Stimulated activated CD4-positive, alpha-beta T cell treated with anti-CD3 and anti-CD28 coated beads, TNF-alpha, amount 100 ng/mL, for 48 hours (primary cell): ENCODE measurements at places on chromosomes 1 and 21.
A peak's percentile ranks its signal among the peaks of the same experiment; 100 is the strongest.

DNA sequence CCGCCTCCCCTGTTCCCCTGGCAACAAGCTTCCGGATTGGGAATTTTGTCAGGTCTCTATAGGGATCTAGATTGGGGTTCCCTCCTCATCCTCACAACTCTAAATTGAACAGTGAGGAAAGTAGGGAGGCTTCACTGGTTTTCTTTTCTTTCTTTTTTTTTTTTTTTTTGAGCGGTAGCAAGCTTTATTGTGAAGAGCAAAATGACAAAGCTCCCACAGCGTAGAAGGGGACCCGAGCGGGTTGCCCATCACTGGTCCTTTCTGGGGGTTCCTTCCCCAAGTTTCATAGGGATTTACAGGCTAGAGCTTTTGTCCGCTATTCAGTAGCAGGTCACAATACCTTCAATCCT is 10.3 kb downstream of the ARHGEF2 start:
- no peak for DNase-seq

DNA sequence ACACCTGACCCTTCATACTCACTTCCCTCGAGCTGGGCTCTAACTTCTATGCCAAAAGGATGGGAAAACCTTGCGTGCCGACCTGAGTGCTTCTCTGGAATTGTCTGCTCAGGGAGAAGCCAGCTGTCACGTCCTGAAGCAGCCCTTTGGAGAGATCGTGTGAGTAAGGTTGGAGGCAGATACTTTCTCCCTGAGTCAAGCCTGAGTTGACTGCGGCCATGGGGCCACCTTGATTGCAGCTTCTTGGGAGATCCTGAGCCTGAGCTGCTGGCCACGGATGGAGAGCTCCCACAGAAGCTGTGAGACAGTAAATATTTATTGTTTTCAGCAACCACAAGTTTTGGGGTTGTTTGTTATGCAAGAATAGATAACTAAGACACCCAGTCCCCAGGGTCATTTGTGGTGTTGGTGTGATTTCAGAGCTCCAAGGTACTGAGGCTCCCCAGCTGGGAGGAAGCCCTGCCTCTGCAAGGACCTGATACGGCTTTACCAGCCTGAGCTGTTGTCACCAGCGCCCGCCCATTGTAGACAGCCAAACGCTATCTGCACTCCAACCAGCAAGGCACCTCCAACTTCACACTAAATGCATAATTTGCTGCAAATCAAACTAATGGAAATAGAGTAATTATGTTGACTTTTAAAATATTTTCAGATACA is 531.6 kb downstream of the PTPRU start:
- DNase-seq, result no peak

DNA sequence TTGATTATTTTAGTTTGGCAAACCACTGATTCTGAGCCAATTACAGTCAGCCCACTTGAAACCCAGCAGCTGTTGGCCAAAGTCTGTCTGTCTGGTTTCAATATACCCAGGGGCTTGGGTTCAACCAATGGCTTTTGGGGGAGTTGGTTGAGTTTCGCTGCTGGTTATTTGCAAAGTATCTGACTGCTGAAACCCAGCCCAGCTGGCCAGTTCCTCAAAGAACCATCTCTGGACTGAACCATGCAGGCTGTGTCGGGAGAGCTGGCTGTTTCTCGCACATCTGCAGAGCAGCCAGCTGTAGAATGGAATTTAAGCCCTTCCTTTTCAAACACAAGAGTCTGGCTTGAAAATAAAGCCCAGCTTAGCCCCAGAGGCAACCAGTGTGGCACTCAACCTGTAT is 66.0 kb upstream of the PAX7 start:
- DNase-seq, result no peak

GRCh38 chr1:32924881-32925344 is 23.7 kb upstream of the TMEM54 start:
- no peak for DNase-seq

GRCh38 chr21:39314143-39315027 is 953 bp upstream of the BRWD1 start:
- DNase-seq, result peak; percentile 19

GRCh38 chr21:29208682-29209059 is 78.2 kb downstream of the MAP3K7CL start:
- DNase-seq, result no peak

DNA sequence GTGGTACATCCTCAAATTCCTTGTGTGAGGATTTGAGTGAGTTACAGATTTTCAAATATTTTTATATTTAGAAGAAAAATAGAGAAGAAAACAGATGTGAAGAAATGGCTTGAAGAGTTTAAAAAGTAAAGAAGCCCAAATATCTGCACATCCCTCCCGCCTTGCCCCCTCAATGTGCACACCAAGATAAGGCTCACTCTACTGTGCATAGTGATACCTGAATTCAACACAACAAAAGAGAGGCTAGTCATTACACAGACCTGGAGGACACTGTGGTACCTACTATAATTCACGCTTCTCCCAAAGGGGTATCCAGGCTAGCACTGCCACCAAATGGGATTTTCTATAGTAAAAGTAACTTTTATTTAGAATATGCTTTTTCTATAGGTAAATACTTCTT is 44.0 kb upstream of the SYT2 start:
- no peak for DNase-seq

DNA sequence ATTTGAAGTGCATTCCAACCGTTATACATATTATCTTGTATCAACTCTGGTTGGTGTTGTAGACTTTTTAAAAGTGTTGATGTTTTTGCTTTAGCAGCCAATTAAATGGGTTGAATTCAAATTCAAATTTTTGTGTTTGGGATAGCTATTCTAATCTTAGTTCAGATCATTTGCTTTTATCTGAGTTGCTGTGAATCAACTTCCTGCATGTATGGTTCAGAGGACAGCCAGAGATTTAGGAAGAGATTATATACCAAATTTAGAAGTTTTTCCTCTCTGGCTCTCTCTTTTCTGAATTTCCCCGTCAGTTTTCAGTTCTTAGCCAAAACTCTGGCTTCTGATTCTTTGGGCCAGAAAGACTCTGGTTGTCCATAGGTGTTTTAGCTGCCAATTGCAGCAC is 415.5 kb downstream of the NUF2 start:
- DNase-seq, result no peak

GRCh38 chr1:37094302-37094701 is 60.0 kb upstream of the GRIK3 start:
- no peak for DNase-seq

- no peak for DNase-seq
Observed at GRCh38 chr1:168150283-168150682, 13.6 kb upstream of the GPR161 start.

GRCh38 chr1:218312509-218312908 is 27.4 kb downstream of the RRP15 start:
- DNase-seq, result no peak

DNA sequence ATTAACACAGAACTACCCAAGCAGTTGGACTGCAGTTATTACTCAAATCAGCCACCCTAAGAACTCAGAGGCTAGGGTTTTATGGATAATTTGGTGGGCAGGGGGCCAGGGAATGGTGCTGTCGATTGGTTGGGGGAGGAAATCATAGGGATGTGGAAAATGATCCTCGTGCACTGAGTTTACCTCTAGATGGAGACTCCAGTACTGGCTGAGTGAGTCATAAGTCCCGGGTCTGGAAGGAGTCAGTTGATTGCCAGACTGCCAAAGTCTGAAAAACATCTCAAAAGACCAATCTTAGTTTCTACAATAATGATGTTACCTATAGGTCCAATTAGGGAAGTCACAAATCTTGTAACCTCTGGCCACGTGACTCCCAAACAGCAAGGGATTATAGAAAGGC is 257.5 kb upstream of the PRMT6 start:
- no peak for DNase-seq

GRCh38 chr1:156052862-156053767 is 483 bp downstream of the UBQLN4 start:
- peak; percentile 61 for DNase-seq

DNA sequence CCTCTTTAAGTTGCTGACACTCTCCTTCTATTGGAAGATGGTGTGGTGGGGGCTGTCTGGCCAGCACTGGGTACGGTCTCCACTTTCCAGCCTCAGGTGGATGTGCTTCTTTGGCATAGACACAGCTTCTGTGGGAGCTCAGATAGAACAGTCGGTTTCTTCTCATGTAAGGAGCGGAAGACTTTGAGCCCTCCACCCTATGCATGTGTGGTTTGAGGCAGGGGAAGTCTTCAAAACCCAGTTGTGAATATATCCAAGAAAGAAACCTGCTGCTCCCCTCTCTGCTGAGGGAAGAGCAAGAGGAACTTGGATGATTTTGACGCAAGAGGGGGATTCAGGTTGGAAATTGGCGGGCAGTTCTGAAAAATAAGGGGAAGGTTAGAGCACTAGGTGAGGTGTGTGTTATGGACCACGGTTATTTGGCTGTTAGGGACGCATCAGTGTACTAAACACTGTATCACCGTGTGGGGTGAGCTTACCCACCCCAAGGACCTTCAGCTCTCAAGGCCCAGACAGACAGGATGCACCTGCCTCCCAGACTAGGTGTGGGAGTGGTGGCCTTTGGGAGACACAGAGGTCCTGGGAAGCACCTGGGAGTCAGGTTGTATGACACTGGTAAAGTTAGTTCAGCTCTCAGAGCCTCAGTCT is 36.2 kb downstream of the IL6R start:
- DNase-seq, result no peak

GRCh38 chr1:40315239-40315794 is 1.8 kb downstream of the COL9A2 start:
- DNase-seq, result peak; percentile 73

- DNase-seq, result no peak
Observed at GRCh38 chr1:26786437-26787380, 1.0 kb upstream of the PIGV start.

DNA sequence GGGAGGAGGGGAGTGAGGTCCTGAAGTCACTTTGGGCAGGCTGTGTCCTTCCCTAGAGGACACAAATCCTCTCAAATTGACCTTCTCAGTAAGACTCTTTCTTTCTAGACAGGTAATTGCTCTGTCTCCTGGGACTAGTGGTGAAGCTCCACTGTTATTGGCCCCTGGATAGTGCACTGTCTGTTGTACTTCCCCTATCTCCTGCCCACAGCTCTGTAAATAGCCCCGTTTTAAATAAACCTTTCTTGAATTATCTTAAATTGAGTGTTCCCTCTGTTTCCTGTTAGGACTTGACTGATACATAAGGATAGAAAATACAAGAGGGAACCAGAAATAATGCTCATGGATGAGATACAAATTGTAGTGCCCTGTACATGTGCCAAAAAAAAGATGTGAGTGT is 229.5 kb upstream of the USP24 start:
- no peak for DNase-seq

GRCh38 chr1:231159963-231160761 is 1.7 kb upstream of the TRIM67 start:
- DNase-seq, result no peak

DNA sequence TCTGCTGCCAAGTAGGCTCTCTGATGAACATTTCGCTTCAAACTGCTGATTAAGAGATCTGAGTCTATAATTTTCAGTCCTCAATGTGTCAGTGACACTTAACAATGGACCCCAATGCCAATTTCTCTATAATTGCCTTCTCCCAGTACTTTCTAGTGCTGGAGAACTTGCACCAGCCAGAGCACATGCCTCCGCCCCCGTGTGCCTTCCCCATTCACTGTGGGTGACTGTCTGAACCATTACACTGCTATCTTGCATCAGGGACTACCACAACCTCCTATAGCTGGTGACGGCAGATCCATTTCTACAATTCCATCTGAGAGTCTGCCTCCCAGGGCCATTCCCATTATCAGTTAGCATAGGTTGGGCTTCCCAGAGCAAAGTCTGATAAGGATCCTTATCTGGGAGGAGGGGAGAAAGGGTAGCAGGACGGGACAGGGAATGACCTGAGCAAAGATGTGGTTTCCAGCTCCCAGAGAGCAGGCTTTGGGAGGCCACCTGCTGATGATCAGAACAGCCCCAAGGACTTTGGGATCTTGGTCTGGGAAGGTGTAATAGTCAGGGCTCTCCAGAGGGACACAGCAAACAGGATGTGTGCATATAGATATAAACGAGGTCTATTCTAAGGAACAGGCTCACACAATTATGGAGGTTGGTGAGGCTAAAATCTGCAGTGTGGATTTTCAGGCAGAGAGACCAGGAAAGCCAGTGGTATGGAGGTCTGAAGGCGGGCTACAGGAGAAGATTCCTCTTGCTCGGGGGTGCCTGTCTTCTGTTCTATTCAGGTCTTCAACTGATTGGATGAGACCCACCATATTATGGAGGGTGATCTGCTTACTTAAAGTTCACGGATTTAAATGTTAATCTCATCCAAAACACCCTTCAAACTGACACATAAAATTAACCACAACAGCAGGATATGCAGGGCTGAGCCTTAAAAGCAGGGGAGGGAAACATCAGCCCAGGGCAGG is 238.2 kb downstream of the PTPRU start:
- no peak for DNase-seq

- DNase-seq, result no peak
Observed at GRCh38 chr1:147281950-147282349, 39.5 kb downstream of the CHD1L start.

GRCh38 chr1:16114527-16115467 is 41.1 kb downstream of the EPHA2 start:
- no peak for DNase-seq

DNA sequence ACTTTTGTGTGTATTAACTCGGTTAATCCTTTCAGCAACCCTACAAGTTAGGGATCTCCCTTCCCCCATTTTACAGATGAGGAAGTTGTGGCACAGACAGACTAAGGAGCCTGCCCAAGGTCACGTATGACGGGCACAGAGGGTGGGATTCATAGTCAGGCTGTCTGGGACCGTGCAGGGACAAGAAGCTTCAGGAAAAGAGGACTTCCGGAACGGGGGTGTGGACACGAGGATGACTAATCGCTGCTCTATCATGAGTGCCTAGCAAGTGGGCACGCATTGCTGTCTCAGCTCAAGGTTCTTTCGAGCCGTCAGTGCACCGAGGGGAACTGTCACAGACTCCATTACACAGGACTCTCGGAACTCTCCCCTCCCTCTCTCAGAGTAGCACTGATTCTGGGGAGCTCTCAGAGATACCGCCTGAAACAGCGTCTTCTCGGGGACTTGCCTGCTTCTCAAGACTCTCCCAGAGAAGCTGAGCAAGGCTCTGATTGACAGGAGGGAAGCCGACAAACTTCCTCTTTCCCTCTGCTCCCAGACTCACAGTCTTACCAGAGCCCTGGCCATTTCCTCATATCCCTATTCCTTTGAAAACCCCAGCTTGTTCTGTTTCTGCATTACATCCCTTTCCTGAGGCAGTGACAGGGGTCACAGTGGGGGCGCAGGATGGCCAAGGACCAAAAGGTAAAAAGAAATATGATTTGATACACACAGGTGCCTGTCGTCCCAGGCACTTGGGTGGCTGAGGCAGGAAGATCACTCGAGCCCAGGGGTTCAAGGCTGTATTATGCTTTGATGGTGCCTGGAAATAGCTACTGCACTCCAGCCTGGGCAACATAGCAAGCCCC is 14.4 kb downstream of the FHAD1 start:
- DNase-seq, result no peak

DNA sequence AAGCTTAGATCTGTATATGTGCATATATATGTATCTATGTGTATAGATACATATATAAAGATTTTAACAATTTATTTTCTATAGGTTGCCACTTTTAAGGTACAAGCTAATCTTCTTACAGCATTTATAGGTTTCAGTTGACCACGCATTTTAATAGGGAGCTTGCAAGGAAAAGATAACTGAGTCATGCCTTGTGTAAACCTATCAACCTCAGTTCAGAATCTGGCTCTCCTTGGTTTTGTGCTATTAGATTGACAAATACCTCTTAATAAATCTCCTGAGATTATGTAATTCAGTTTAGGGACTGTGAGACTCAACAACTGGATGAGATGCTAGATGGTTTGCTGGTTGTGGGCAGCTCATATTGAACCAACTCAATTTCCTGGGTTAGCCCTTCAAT is 114.7 kb upstream of the SERBP1 start:
- no peak for DNase-seq

GRCh38 chr21:46663754-46664153 is 28.3 kb downstream of the PRMT2 start:
- no peak for DNase-seq
